HuH-7 (cell line): ENCODE measurements at places on chromosomes 6 and 20.

DNA sequence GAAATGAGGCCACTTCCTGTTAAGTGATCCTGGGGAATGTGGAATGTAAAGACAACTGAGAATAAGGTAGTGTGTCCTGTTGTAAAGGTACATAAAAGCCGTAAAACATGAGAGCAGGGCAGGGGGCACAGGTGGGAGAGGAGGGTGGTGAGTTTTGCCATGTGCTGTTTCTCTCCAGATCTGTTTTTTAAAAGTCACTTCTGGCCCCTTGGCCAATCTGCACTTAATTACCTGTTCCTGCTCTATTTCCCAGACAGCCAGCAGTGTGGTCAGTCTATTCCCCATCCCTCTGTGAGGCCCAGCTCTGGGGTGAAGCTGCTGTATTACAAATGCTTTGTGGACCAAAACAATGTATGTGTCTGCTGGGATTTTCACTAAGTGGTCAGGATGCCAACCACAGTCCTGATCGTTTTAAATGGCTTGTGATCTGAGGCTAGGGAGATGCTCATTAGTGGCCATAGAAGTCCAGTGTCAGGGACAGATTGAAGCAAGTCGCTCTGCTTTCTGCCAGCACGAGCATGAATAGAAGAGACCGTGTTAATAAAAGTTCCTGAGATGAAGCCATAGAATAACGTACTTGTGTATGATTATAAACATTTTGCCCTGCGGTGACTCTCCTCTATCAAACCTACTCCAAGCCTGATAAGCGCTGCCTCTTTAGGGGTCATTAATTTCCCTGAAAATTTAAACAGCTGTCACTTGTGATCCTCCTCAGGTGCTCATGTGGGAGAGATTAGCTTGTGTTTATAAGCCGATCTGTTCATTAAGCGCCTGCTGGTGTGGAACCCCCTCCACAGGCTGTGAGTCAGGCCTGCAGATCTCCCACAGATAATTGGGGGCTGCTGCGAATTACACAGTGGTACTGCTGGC lies 111.8 kb upstream of the CENPW start:
- DNase-seq, result no peak

DNA sequence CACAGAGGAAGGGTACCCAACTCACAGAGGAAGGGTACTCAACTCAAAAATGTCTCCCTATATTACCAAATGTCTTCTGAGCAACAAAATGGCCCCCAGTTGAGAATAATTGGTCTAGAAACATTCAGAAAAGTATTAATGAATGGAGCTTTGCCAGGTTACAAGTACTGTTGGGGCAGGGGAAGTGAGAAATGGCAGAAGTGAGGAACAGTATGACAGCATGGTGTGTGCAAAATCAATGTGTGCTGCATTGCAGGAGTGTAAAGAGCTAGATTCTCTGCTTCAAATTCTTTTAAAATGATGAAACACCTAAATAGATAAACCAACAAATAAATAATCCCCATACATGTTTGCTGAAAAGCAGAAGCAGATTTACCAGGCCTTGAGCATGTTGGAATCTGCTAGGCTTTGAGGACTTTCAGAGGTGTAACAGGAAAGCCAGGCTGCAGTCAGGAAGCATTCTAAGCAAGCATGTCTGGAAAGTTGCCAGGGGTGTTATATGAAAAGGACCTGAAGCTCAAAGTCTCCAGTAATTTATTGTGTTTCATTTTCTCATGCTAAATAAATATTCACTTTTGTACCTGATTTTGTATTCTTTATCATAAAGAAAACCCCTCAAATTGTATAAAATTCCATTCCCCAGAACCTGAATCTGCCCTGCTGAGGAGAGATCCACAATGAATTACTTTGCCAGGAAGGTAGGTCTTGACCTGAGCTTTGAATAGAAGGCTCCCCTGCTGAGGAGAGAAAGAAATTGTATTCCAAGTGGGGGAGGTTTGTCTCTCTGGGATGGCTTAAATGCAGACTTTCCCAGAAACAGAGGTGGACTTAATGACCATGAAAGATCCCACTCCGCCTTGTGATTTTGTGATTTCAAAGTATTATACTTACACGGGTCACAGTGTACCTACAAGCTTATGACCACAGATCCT lies 265.0 kb upstream of the MARCKS start:
- DNase-seq, result no peak

- no peak for DNase-seq
These were observed 518.0 kb downstream of the RFPL4B start for GRCh38 chr6:112865131-112865530.

- no peak for DNase-seq
These were observed 41.1 kb upstream of the SAMD5 start for GRCh38 chr6:147467428-147467827.

DNA sequence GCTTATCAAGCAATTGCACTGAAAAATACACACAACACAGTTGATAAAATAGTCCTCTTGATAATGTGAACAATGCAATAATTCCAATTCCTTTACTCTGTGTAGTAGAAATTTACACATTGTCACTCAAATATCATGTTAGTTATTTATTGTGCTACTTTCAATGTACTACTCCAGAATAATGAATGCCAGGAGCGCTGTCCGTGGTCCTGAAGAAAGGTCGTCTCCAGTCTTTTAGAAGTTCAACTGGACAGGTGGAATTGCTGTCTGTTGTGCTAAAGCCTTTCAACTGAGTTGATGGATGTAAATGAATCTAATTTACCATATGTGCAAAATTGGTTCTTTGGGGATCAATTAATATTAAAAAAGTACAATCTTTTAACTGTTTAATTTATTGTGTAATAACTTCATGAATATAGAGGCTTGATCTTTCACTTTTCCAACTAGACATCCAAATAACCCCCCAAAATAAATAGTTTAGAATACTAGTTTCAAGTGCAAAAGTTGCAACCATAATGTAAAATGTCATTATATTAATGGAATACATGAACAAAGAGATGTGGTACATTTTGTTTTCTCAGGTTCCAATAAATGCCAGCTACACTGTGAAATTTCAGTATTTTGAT lies 3.2 kb downstream of the GRIK2 start:
- peak; percentile 67 for DNase-seq
